DND-41 (cell line): ENCODE measurements at places on chromosomes 7 and 10.
A peak's percentile ranks its signal among the peaks of the same experiment; 100 is the strongest.

- no peak for DNase-seq
These were observed 18.0 kb upstream of the VCL start for GRCh38 chr10:73979809-73980433.

DNA sequence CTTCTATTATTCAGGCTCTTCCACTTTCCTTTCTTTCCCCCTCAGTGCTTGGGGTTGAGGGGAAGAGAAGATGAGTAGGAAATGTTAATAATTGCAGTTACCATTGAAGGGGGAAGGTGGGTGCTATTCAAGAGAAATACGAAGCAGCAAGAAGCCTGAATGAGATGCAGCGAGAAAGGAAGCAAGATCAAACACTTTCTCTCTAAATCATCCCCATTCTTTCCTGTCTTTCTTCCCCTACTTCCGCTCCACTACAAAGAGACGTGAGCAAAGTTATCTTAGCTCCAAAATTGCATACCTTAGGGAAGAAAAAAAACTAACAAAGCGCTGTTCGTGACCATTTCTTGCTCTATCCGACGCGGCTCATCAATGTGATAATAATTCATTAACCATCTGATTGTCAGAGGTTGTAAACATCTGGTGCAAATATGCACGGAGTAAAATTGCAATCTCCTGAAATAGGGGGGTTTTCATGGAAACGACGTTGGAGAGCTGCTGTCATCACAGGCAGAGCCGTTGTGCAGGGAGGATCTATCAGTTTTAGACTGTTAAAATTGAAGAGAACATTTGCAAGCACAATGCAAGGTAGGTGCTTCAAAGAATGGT, 15.2 kb upstream of the PARD3 start:
- DNase-seq, result peak; percentile 39

- no peak for DNase-seq
These were observed 186.7 kb upstream of the PLXDC2 start for GRCh38 chr10:19629567-19629966.

DNA sequence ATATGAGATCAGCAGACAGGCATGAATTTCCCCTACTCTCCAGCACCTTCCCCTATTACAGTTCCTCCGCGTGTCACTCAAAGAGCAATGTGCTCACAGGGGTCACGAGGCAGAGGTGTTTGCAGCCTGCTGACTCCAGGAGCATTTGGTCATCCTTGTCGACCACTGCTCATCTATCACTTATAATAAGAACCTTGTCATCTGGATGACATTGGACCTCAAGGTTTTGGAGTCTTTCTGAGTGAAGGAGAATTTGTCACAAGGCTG, 32.9 kb upstream of the PLPP4 start:
- no peak for DNase-seq

- no peak for DNase-seq
These were observed 243.0 kb downstream of the PLXDC2 start for GRCh38 chr10:20059084-20059835.

GRCh38 chr10:113273181-113274163, 279.4 kb upstream of the HABP2 start:
- no peak for DNase-seq

- no peak for DNase-seq
These were observed 44.4 kb downstream of the ALOX5 start for GRCh38 chr10:45418417-45418848.

- no peak for DNase-seq
These were observed 992.1 kb downstream of the NRG3 start for GRCh38 chr10:82867056-82867455.

- DNase-seq, result no peak
These were observed 11.1 kb upstream of the DNMBP start for GRCh38 chr10:100020886-100021253.

DNA sequence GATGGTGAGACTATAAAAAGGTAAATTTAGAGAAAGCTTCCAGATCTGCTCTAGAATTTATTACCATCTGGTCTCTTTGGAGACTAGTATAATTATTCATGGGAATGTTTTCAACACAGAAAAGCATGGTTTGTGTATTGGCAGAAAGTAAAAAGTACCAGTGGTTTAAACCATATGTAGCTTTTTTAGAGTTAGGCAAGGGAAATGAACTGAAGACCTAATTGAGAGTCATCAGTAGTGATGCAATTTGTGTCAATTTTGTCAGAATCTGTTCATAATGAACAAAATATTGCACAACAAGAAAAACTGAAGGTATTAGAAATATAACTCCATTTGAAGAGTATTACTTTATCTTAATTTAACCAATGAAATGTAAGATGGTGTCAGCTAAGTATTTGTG, 181.4 kb downstream of the ADK start:
- no peak for DNase-seq

DNA sequence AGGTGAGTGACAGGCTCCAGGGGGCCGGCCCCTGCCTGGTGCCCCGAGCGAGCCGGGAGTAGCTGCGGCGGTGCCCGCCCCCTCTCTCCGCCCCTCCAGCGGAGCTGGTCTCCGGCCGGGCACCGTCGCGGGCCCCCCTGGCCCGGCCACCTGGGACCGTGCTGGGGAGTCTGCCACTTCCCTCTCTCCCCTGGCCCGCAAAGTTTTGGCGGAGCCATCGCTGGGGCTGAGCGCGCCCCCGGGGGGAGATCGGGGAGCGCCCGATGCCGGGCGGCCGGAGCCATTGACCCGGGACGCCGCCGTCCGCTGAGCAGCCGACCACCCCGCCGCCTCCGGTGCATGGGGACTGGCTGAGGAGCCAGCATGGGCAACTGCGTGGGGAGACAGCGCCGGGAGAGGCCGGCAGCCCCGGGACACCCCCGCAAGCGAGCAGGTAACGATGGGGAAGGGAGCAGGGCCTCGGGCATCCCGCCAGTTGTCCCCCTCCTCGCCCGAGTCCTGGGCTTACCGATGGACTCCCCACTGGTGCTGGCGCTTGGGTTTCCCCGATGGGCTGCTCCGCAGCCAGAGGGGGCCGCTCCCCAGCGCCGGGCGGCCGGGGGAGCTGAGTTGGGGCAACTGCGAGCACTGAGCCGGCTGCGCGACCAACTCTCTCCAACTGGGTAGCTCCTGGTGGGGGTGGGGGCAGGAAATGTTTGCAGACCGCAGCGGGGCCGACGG, at the start of gene UBTD1:
Gene UBTD1, plus strand, starts transcription at position 84 of the 720 bp plus-strand sequence. Its CDS starts 280 bp downstream, at position 364.
- DNase-seq, result peak; percentile 44

- DNase-seq, result peak; percentile 87
These were observed 55.8 kb downstream of the RBM17 start for GRCh38 chr10:6144406-6145165.
